ENCODE measurements at places on chromosomes 2 and 18.
A peak's percentile ranks its signal among the peaks of the same experiment; 100 is the strongest.

GRCh38 chr2:164657129-164657528 is 35.8 kb upstream of the GRB14 start:
- DNase-seq = no peak
- H3K27me3 ChIP-seq = no peaks in the 10 kb centered on the region
- H3K27ac ChIP-seq = no peak overlapping the region
- no peak overlapping the region for H3K4me3 ChIP-seq
- no peaks in the 10 kb centered on the region for H3K4me1 ChIP-seq

DNA sequence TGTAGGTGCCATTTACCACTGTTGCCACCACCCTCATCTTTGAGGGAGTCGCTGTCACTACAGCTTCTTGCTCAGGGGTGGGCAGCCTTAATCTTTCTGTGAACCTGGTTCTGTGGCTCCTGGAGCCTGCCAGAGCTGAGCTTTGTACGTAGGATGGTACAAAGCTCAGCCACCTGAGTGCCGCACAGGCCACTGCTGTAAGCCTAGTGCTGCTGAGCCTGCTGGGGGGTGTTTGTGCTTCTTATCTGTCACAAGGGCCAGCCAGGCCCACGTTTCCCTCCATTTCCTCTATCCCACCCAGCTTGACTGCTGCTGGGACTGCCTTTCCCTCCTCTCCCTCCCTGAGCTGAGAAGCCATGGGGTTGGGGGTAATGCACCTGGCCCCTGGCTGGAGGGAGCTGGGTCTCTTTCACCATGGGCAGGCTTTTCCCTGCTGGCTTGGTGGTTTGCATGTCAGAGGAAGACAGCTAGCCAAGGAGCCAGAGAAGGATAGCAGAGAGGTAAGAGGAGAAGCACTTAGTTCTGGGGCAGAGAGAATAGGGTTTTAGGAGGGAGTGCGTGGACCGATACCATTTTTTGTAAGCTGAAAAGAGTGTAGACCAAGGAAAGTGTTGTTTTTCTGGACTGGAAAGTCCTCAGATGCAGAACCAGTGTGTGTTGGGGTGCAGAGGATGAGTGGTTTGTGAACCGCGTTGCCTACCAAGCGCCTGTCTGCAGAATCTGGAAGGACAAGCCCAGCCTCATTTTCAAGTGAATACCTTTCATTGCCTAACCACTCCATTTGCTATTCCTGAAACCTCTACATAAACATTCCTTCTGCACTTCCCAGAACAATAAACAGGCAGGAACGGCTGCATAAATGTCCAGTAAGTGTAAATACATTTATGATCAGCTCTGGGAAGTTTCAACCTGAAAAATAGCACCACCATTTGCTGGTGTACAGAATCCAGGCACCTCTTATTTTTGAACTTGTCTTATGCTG is 45.1 kb upstream of the FHL2 start:
- H3K4me3 ChIP-seq = no peak overlapping the region
- no peaks in the 10 kb centered on the region for H3K4me1 ChIP-seq
- no peaks in the 10 kb centered on the region for H3K27me3 ChIP-seq
- no peak overlapping the region for H3K27ac ChIP-seq
- no peaks in the 10 kb centered on the region for H3K36me3 ChIP-seq
- DNase-seq = no peak

DNA sequence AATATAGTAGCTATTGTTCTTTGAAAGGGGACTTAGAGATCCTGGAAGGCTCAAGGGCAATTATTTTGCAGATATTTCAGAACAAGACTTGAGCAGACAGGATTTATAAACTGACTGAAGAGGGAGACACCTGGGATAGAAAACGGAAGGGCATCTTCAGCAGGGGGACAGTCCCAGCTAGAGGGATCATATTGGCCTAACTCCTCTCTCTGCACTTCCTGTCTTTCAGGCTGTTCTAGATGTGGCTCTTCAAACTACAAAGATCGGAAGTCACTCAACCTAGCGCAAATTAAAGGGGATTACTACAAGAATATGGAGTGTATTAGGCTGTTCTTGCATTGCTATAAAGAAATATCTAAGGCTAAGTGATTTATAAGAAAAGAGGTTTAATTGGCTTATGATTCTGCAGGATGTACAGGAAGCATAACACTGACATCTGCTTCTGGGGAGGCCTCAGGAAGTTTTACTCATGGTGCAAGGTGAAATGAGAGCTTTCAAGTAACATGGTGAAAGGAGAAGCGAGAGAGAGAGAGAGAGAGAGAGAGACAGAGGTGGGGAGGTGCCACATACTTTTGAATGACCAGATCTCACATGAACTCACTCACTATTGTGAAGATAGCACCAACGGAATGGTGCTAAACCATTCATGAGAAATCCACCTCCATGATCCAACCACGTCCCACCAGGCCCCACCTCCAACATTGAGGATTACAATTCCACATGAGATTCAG is 5.3 kb upstream of the CTIF start:
- peaks cover 7% of the 10 kb centered on the region for H3K4me1 ChIP-seq
- peaks cover 5% of the 10 kb centered on the region for H3K27me3 ChIP-seq
- DNase-seq = no peak
- no peak overlapping the region for H3K4me3 ChIP-seq

- H3K36me3 ChIP-seq = no peaks in the 10 kb centered on the region
- H3K27ac ChIP-seq = no peak overlapping the region
- H3K4me1 ChIP-seq = peaks cover 12% of the 10 kb centered on the region
- H3K27me3 ChIP-seq = no peaks in the 10 kb centered on the region
- no peak overlapping the region for H3K4me3 ChIP-seq
Observed at GRCh38 chr2:136288249-136288648, 170.3 kb upstream of the CXCR4 start.

DNA sequence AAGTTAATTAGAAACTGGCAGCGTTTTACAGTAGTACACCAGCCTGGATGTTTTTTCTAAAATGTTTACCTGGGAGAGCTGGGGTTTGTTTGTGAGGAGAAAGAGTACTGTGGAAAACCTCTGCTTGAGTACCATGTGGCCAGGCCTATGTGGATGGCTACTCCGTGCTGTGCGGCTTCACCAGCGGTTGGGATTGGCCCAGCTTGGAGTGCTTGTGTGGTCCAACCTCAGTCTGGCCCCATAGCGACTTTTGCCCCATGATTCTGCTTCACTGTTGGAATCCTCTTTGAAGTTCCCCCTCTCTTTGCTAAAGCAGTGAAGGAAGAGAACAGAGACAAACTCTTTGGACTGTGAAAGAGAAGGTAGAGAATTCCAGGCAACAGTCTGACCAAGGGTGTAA is 15.9 kb downstream of the CD8A start:
- H3K27ac ChIP-seq = no peak overlapping the region
- no peak for DNase-seq
- H3K27me3 ChIP-seq = peaks cover under 1% of the 10 kb centered on the region
- peaks cover 18% of the 10 kb centered on the region for H3K36me3 ChIP-seq
- H3K4me1 ChIP-seq = no peaks in the 10 kb centered on the region

DNA sequence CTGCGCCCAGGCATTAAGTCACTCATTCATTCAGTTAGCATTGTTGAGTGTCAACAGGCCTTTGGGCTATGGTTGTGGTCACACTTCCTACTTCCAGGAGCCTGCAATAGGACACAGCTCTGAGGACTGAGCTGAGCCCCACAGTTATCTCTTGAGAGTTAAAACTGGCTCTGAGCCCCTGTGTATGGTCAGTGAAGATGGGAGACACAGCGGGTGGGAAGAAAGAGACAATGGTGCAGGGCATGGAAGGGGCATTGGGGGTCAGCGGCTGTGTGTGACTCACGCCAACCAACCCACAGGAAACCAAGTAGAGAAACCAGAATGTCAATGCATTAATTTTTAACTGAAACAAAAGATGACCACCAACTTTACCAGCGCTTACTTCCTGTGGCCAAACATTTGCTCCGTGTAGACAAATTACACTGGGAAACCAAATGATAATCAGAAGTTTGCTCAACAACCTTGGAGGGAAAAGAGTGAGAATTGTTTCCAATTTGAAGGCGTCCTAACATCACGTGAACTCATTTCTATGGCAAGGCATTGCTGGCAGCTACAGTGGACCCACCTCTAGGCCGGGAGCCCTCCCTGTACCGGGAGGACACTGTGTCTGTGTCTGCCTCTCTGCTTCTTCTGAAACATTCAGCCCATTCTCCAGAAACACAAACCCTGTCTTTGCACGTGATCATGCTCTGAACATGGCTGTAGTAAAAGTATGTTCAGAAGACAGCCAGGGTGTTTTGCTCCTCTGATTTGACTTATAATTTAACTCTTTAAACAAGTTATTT is 212.0 kb upstream of the ID2 start:
- H3K36me3 ChIP-seq = no peaks in the 10 kb centered on the region
- no peak for DNase-seq
- H3K4me1 ChIP-seq = no peaks in the 10 kb centered on the region
- no peaks in the 10 kb centered on the region for H3K27me3 ChIP-seq

- no peak overlapping the region for H3K4me3 ChIP-seq
- DNase-seq = no peak
- H3K27ac ChIP-seq = peak overlapping the region; percentile 48
Observed at GRCh38 chr2:46036929-46037328, 260.3 kb upstream of the EPAS1 start.

DNA sequence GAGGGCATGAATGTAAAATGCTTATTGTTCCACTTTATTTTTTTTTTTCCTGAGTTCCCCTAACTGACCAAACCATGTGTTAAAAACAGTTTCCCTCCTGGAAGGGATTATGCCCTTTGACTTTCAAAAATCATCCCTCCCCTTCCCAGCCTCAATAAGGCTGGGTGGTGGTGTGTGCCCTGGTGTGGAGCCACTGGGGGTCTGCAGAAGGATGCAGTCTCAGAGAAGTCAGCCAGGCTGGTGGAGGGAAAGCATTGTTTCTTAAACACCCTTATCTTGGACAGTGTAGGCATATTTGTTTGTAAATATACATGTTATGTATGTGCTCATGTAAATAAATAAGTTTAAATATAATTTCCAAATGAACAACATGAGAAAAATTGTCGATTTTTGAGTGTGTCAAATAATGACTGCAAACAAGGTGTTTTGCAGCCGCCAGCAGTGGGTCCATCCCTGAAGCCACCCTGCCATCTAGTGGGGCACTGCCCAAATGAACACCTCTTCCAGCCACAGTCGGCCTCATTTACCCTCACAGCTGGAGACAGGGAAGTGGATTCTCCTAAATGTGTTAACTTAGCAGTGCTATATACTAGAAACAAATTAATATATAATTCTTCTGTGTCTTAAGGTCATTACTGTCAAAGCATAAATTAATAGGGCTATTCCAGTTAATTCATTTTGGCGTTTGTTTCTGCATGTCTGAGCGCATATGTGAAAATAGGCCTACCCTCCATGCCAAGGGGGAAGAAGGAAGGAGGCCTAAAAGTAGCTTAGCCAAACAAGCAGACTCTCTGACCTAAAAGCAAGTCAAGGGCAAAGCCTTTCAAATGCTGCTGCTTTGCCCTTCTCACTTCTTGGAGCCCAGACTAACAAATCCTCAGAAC is 209.6 kb upstream of the PIK3C3 start:
- H3K27ac ChIP-seq = no peak overlapping the region
- H3K36me3 ChIP-seq = no peaks in the 10 kb centered on the region
- H3K4me1 ChIP-seq = peaks cover 7% of the 10 kb centered on the region
- H3K4me3 ChIP-seq = no peak overlapping the region
- DNase-seq = peak; percentile 70
- no peaks in the 10 kb centered on the region for H3K27me3 ChIP-seq

DNA sequence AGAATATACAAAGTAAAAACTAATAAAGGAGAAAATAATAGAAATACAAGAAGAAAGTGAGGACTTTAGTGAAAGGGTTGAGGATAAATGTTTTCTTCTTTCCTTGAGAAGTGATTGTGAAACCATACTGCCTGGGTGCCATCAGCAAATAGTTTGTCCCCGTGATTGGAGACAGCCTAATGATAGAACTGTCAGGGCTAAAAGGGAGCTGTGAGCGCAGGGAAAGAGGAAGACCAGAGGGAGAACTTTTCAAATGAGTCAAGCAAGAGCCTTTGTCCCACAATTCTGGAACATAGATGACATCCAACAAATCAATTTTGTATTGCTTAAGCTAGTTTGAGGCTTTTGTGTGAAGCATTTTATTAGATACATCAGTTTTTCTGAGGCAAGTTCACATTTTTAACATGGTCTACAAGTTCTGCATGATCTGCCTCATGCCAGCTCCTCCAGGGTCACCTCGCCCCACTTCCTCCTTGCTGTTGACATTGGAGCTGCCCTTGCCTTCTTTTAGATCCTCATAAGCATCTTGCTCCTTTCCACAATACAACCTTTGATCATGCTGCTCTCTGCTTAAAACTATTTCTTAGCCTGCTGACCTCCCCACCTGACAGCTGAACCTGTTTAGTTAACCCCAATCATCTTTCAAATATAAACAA is 213.4 kb upstream of the REG3G start:
- no peaks in the 10 kb centered on the region for H3K4me1 ChIP-seq
- H3K27me3 ChIP-seq = no peaks in the 10 kb centered on the region
- H3K4me3 ChIP-seq = no peak overlapping the region
